ENCODE measurements at places on chromosomes 1 and 21. TPM values are rescaled to one million over a fixed set of nuclear protein-coding genes. Genes with fewer than 3 reads are reported as not detected.

GRCh38 chr1:155835548-155835947 lies 21.5 kb downstream of the GON4L start:
- DNase-seq: no peak

GRCh38 chr21:14545906-14546480 lies at the start of gene SAMSN1:
TSS of gene SAMSN1 (minus strand) at chr21:14546315. CDS start at chr21:14546261, 54 bp downstream.
- DNase-seq: peak; percentile 40

The COP1 gene
- 43.5 TPM for total RNA-seq

DNA sequence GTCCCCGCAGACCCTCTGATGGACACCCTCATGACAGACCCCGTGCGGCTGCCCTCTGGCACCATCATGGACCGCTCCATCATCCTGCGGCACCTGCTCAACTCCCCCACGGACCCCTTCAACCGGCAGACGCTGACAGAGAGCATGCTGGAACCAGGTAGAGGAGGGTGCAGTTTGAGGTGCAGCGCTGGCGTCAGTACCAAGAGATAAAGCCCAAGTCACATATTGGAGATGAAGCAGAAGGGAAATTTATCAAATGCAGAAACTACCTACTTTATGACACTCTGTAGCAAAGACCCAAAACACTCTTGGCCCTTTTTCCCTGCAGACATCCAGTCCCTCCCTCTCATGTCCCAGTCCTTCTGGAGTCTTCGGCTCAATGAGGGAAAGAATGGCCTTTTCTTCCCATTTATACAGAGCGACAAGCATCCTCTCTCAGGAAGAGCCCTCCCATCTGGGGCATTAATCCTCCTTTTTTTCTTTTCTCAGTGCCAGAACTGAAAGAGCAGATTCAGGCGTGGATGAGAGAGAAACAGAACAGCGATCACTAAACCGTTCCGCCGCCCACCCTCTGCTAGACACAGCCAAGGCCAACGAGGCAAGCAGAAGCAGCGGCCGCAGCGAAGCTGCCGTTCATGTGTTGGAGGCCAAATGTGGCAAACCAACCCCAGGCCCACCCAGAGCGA lies 30.8 kb upstream of the KIF1B start:
- DNase-seq: no peak

The RORC gene
- total RNA-seq: not detected

DNA sequence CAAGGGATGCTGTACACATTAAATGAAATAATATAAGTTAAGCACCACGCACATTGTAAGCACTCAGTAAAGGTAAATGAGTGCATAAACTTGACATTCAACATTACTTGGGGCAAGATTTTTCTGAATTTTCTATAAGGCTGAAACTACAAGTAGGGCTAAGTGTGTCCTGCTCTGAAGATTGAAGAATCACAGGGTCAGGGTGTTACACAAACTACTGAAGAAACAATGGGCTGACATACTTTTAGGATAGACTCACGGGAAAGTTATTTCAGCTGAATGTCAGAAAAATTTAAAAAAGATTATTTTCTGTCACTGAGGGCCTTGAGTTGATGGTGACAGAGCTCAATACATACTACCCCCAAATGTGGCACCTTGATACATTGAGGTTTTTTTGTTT lies 644.2 kb upstream of the PLXNA2 start:
- DNase-seq: peak; percentile 18

DNA sequence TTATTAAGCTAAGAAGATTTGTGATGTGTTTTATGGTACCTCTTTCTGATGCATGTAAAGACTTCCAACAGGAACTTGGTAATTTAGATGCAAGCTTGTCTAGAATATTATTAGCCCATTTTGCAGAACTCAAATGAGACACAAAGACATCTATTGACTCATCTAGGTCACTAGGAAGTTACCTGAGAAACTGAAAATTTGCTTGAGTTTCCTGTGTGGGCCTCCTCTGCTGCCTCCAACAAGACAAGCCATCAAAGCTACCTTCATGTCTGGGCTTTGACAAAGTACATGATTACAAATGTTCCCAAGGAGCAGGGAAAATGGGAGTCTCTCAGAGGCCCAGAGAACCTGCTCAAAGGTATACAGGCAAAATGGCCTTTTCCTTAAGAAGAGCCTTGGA lies 5.6 kb downstream of the RUNX1 start:
- no peak for DNase-seq

GRCh38 chr1:6827079-6827478 lies 41.8 kb downstream of the CAMTA1 start:
- no peak for DNase-seq

- DNase-seq: no peak
Observed at GRCh38 chr1:34267326-34267725, 90.6 kb downstream of the C1orf94 start.

DNA sequence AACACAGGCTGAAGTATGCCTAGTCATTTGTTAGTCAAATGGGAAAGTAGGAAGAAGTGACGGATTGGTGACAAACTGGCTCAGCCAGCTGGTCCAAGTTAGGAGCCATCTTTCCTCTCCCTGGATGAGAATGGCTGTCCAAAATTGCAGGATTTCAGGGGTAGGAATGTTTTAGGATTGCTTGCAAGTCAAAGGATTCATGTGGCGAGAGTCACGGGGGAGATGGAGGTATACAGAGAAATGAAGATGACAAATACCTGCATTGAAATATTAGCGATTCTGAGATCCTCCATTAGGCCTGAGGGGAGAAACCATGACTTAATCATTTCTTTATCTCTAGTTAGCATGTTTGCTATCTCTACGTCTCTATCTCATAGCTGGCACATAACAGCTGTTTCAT lies 41.8 kb upstream of the PIGC start:
- no peak for DNase-seq

GRCh38 chr1:191977874-191978506 lies 180.3 kb upstream of the RGS18 start:
- no peak for DNase-seq

DNA sequence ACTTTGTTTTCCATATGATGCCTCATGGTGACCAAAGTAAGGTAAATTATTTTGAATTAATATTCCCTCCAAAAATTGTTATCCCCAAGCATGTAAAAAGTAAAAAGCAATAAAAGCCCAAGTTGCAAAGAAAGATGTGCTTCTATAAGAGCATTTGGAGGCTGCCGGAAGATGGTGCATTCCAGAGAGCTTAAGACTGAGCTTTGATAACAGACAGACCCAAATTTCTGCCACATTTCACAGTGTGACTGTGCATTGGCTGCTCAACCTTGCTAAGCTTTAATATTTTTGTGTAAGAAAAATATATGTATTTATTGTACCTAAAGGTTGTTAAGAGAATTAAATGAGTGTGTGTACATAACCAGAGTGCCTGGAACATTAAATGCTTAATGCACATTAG lies 67.9 kb downstream of the CYYR1 start:
- no peak for DNase-seq

The ERVH48-1 gene
- total RNA-seq: not detected

DNA sequence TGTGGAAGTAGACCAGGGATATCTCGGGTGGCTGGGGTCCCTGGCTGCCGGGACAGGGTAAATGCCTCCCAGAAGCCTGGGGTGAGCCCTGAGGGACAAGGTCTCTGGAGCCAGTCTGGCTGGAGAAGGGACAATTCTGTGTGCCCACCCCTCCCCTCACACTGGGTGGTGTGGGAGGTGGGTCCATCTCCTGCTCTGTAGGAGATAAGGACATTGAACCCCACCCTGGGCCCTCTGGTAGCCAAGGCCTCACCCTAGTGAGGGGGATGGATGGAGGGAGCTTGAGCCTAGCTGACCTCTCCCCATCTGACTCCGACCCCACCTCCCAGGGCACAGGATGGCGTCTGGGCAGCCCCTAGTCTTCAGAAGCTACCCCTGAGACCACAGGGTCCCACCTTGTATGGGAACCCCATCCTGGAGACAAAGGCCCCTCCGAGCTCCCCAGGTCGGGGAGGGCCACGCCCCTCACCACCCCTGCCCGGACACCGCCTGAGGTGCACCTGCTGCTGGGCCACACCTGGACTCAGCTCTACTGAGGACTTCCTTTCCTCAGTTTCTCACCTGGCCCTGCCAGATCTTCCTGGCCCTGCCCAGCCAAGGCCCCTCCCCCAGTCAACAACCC lies 4.3 kb downstream of the AGRN start:
- no peak for DNase-seq

DNA sequence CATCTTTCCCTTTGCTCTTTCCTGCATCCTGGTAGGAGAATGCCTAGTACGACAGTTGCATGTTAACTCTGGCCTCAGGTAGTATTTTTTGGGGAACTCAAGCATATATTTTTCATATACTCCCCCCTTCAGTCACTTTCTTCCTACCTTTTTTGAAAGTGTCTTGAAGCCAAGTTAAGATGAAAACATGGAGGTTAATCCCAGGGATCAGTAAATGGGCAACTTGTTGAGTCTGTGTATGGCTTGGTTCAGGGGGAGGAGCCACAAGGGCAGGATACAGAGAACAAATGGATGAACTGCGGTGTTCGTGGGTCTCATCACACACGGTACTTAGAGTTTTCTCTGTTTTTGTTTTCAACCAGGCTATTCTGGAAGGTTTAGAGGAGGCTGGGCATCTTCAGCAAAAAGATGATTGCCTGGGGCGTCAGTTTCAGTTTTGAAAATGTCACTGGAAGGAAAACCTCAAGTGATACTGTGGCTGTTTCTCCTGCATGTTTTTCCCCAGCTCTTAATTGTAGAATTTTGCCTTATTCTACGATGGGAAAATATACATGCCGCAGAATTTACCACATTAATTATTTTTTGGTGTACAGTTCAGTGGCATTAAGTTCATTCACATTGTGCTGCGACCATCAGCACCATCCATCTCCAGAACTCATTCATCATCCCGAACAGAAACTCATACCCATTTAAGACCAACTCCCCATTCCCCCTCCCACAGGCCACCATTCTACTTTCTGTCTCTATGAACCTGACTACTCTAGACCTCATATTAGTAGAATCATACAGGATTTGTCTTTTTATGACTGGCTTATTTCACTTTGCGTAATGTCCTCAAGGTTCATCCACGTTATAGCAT lies 71.5 kb downstream of the MAP10 start:
- DNase-seq: no peak

DNA sequence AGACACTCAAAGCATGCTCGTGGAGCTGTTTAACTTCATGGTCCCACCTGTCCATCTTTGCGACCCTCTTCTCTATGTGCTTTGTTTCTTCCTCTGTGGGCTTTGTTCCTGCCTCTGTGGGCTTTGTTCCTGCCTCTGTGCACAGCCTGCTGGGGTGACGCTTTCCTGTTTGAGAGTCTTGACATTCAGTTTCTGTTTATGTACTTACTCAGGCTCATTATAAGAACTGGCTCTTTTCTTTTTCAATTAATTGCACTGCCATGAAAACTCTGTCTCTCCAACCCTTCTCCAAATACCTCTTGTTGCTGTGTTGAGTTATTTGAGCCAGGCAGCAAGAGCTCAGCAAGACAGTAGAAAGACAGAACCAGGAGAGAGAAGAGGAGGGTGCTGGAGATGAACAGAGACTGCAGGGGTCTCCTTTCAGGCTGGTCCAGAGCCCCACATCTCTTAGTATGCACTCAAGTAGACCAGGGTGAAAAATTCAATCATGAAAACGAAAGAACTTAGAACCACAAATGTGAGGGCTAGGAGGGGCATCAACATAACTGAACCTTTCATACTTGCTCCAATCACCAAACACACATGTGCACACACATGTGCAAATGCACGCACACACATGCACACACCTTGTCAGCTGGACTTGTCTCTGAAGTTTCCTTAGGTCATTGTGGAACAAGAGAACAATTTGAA lies 88.3 kb upstream of the SGIP1 start:
- DNase-seq: peak; percentile 51

DNA sequence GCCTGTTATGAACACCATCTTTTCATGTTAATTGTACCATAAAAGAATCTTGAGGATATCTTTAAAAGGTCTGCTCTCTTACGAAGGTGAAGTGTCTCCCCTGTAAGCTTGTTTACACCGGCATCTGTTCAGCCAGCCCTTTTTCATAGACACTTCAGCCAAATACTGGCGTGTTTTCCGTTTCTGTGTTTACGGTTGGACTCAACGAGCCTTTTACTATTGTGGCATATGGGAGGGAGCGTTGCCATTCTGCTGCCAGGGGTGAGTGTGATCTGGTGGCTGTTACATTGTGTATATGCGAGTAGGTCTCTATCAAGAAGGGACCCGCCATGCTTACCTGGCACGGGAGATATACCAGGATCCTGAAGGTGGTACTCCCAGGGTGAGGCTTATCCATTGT lies 433.8 kb downstream of the CAMTA1 start:
- DNase-seq: no peak

The LHX8 gene
- not detected for total RNA-seq

- no peak for DNase-seq
Observed at GRCh38 chr21:36255663-36256062, 64.3 kb upstream of the MORC3 start.

- DNase-seq: no peak
Observed at GRCh38 chr1:67747671-67748546, 62.9 kb downstream of the GADD45A start.

- DNase-seq: no peak
Observed at GRCh38 chr1:54475357-54475881, 69.2 kb upstream of the SSBP3 start.

GRCh38 chr1:30929135-30929889 lies 20.8 kb upstream of the SDC3 start:
- DNase-seq: peak; percentile 41

The CDCA8 gene
- 8.1 TPM for total RNA-seq

The KCNA3 gene
- not detected for total RNA-seq

DNA sequence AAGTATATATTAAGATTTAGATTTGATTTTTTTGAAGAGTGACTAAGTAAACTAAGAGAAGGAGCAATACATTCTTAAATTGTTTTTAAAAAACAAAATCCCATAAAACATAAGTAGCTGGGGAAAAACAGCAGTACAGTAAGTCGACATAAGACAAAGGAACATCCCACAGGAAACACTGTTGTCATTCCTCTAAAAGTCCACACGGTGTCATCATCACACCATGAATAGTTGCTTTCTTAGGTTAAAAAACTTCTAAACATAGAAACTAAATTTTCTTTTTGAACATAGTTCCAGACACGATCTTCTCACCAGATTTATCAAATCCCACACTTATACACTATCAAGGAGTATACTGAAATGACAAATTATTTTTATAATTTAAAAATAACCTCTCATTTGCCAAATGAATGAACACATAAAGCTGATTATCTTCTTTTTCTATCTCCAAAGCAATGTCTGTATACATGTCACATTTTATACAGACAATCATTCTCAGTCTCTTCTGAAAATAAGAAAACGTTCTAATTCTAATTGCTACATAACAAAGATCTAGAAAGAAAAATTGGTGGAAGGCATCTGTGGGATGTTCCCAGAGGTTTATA lies 15.8 kb downstream of the ODF2L start:
- peak; percentile 85 for DNase-seq

The DMBX1 gene
- total RNA-seq: not detected
